Activated naive CD8-positive, alpha-beta T cell treated with anti-CD3 and anti-CD28 coated beads, Interleukin-2, amount 50 U/mL, for 24 hours (primary cell): ENCODE measurements at places on chromosomes 1 and 21.

DNA sequence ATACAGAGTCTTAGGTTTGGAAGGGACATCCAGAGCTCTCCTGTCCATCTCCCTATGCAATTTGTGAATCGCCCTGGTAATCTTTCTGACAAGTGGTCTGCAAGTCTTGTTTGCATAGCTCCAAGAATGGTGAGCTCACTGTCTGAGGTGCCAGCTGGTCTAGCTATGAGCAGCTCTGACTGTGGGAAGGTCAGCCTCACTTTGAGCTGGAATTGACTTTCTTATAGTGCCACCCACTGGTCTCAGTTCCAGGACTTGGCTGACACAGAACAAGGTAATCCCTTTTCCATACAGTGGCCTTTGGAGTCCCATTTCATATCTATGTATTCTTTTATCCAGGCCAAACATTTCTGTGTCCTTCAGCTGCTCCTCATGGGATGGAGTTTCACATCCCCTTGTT, 95.6 kb upstream of the C8B start:
- no peak for DNase-seq
- no peak overlapping the region for H3K4me3 ChIP-seq
- no peaks in the 10 kb centered on the region for H3K27me3 ChIP-seq
- H3K4me1 ChIP-seq: no peaks in the 10 kb centered on the region
- H3K36me3 ChIP-seq: no peaks in the 10 kb centered on the region

DNA sequence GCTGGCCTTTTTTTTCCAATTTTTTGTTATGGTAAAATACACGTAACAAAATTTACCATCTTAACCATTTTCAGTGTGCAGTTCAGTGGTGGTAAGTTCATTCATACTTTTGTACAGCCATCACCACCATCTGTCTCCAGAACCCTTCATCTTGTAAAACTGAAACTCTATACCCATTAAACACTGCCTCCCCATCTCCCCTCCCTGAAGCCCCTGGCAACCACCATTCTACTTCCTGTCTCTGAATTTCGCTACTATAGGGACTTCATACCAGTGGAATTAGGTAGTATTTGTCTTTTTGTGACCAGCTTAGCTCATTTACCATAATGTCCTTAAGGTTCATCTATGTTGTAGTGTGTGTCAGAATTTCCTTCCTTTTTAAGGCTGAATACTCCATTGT, 8.7 kb downstream of the PKNOX1 start:
- peaks cover 8% of the 10 kb centered on the region for H3K36me3 ChIP-seq
- DNase-seq: no peak
- no peak overlapping the region for H3K4me3 ChIP-seq
- H3K4me1 ChIP-seq: peaks cover 38% of the 10 kb centered on the region
- no peaks in the 10 kb centered on the region for H3K27me3 ChIP-seq
- no peak overlapping the region for H3K27ac ChIP-seq

- H3K27me3 ChIP-seq: no peaks in the 10 kb centered on the region
- H3K27ac ChIP-seq: no peak overlapping the region
- H3K4me3 ChIP-seq: no peak overlapping the region
- H3K36me3 ChIP-seq: no peaks in the 10 kb centered on the region
- no peak for DNase-seq
Measured at GRCh38 chr21:14759285-14759684, 213.2 kb upstream of the SAMSN1 start.

DNA sequence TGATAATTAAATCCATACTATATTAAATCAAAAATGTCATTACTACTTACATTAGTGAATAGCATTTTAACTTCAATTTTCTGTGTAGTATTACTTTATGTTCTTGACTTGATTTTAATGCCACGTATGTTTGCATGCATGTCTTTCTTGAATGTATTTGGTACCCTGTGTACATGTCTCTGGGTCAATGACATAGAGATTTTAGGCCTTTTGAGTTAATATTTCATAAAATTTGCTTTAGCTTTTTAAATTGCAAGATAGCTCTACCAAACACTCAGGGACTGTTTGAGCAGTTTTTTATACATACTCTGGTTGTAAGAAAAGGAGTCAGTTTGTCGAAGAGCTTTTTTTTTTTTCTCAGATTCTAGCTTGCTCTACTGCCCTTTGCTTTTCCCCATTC, 1.5 kb downstream of the MLLT11 start:
- no peak for DNase-seq
- H3K4me3 ChIP-seq: peak overlapping the region; percentile 97
- no peak overlapping the region for H3K27ac ChIP-seq
- H3K36me3 ChIP-seq: peaks cover 25% of the 10 kb centered on the region

GRCh38 chr1:35069746-35070145, 9.4 kb upstream of the ZMYM1 start:
- peaks cover 5% of the 10 kb centered on the region for H3K27me3 ChIP-seq
- DNase-seq: no peak
- H3K4me3 ChIP-seq: no peak overlapping the region

GRCh38 chr1:222889440-222889839, 74.6 kb downstream of the DISP1 start:
- no peak for DNase-seq
- peaks cover 29% of the 10 kb centered on the region for H3K4me1 ChIP-seq
- H3K27ac ChIP-seq: no peak overlapping the region
- no peak overlapping the region for H3K4me3 ChIP-seq
- no peaks in the 10 kb centered on the region for H3K27me3 ChIP-seq
- peaks cover 3% of the 10 kb centered on the region for H3K36me3 ChIP-seq

DNA sequence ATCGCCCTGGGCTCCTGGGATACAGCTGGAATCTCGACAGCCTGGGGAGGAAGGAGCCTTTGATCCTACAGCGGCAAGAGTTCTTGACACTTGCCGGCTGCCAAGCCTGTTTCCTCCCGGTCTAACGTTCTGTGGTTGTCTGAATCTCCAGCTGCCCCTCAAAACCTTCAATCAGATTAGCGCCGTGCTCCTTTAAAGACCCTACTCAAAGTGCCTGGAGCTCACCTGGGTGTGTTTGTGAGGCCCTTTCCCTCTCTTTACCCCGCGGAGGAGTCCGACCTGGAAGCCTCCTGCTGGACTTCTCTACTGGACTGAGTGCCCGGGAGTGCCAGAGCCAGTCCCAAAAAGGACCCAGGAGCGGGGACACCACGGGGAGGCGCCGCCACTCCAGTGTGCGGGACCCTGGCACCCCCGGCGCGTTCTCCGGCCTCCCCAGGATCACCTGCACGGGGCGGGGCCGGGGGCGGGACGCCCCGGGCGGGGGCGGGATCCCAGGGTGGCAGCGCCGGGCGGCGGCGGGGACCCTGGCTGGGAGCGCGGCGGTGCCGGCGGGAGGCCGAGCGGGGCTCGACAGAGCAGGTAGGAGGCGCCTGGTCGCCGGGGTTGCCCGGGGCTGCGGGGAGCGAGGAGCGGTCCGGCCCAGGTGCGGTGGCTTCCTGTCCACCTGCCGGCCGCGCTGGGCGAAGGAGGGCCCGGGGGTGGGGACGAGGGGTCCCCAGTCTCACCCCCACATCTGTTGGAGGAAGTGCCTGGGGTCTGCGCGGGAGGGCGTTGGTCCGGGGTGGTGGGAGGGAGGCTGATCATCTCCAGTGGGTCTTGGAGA, at the start of gene NCMAP:
Gene NCMAP (plus strand): TSS at position 497 of the 823 bp plus-strand sequence. CDS start 39,344 bp downstream, outside the sequence.
- DNase-seq: peak; percentile 38
- H3K27ac ChIP-seq: no peak within 1 kb of the TSS
- peaks cover 10% of the 10 kb centered on the region for H3K4me1 ChIP-seq
- H3K36me3 ChIP-seq: no peaks in the 10 kb centered on the region
- H3K27me3 ChIP-seq: peaks cover 24% of the 10 kb centered on the region

- no peaks in the 10 kb centered on the region for H3K4me1 ChIP-seq
- H3K36me3 ChIP-seq: peaks cover 2% of the 10 kb centered on the region
- H3K4me3 ChIP-seq: no peak overlapping the region
- H3K27ac ChIP-seq: no peak overlapping the region
Measured at GRCh38 chr1:5611431-5611830, 380.8 kb downstream of the NPHP4 start.

DNA sequence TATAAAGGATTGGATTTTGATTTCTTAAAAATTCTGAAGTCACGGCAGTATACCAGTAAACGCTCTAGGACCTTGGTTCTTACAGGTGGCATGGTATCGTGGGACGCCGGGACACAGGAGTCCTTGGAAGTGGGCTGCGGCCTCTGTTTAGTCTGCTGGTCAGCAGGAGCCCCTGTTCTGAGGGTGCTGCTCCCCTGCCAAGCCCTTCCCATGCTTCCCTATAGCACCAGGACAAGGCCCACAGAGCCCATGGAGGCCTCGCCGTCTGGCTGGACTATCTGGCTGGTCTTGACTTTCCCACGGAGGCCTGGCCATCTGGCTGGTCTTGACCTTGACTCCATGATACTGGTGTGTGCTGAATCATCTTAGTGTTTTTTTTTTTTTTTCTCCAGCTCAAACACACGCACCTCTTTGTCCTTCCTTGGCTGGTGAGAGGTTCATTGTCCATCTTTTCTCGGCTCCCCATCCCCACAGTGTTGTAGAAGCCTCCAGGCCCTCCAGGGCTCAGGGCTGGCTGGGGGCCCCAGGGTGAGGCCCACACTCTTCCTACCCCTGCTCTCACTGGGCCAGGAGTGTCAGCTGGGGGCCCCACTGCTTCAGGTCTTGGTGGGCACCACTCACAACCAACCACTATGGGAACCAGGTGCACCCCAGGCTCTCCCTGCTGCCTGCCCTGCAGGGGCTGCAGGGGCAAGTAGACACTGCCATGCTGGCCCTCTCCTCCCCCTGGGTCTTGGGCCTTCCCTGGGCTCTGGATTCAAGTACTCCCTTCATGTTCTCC, 16.5 kb upstream of the TTC34 start:
- no peak for DNase-seq
- H3K27me3 ChIP-seq: no peaks in the 10 kb centered on the region
- no peaks in the 10 kb centered on the region for H3K4me1 ChIP-seq

GRCh38 chr1:237050915-237051314, 8.9 kb downstream of the RYR2 start:
- peaks cover 12% of the 10 kb centered on the region for H3K27me3 ChIP-seq
- H3K4me3 ChIP-seq: no peak overlapping the region
- no peak for DNase-seq
- H3K4me1 ChIP-seq: no peaks in the 10 kb centered on the region
- H3K27ac ChIP-seq: no peak overlapping the region
- no peaks in the 10 kb centered on the region for H3K36me3 ChIP-seq

DNA sequence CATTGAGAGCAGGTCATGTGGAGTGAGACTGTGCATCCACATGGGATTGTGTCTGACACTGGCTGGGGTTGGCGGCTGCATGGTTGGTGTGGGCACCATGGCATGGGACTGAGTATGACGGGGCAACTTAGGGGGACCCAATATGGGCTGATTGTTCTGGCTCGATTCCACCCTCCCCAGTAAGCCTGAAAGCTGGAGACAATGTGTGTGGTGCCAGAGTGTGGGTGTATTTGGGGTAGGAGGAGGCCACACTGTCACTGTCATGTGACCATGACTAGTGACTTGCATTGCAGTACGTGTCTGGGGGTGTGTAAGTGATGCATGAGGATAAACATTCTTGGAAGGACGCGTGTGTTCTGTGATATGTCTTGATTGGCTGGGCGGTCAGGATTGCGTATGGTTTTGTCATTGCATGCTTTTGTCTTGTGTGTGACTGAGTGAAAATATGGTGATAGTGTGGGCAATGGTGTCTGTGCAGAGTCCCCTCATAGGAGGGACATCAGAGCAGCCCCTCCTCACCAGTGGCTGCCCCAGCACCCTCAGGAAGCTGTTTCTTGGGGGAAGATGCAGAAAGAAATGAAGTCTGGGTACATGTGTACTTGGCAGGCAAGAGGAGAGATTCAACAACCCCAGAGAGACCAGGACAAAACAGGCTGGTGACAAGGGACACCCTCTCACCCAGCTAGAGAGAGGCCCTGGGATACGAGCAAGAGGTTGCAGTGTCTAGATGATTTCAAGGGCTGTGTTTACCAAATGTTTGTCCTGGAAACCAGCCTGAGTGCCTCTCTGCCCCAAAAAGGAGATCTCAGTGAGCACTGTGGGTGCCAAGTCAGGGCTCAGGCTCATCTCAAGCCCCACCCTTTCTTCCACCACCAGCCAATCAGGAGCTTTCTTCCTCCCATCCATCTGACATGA, 36.3 kb downstream of the SDC3 start:
- DNase-seq: no peak
- H3K4me1 ChIP-seq: peaks cover 8% of the 10 kb centered on the region
- no peak overlapping the region for H3K27ac ChIP-seq
- H3K27me3 ChIP-seq: peaks cover 33% of the 10 kb centered on the region
- no peak overlapping the region for H3K4me3 ChIP-seq

GRCh38 chr21:32364387-32364786, 28.4 kb downstream of the URB1 start:
- DNase-seq: no peak
- H3K4me3 ChIP-seq: no peak overlapping the region
- peak overlapping the region; percentile 50 for H3K27ac ChIP-seq
- no peaks in the 10 kb centered on the region for H3K27me3 ChIP-seq
- no peaks in the 10 kb centered on the region for H3K4me1 ChIP-seq
- H3K36me3 ChIP-seq: peaks cover 63% of the 10 kb centered on the region

- no peaks in the 10 kb centered on the region for H3K36me3 ChIP-seq
- DNase-seq: no peak
- H3K4me1 ChIP-seq: no peaks in the 10 kb centered on the region
- H3K27ac ChIP-seq: no peak overlapping the region
- H3K27me3 ChIP-seq: peaks cover 23% of the 10 kb centered on the region
- no peak overlapping the region for H3K4me3 ChIP-seq
Measured at GRCh38 chr1:168893359-168893801, 164.4 kb upstream of the DPT start.

GRCh38 chr21:45580576-45581321, 38.5 kb upstream of the SLC19A1 start:
- no peak for DNase-seq
- H3K27ac ChIP-seq: no peak overlapping the region
- H3K36me3 ChIP-seq: no peaks in the 10 kb centered on the region

- H3K36me3 ChIP-seq: no peaks in the 10 kb centered on the region
- no peak overlapping the region for H3K4me3 ChIP-seq
- DNase-seq: no peak
Measured at GRCh38 chr1:64133036-64133435, 70.4 kb upstream of the UBE2U start.

DNA sequence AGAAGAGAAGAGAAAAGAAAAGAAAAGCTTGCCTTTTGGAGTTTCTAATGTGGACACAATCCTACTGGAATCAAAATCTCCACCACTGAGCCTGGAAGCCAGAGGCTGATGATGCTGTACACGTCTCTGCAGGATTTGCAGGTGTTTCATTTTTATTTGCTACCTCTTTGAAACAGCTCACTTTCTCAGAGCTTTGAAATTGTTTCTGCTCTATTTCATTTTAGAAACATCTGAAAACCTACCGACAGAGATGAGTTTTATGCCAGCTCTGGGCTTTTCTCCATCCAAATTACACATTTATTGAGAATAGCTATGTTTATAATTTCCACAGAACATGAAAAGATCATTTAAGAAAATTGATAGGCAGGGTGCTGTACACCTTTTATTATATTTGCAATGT, 46.2 kb downstream of the URB2 start:
- H3K4me3 ChIP-seq: no peak overlapping the region
- H3K27me3 ChIP-seq: no peaks in the 10 kb centered on the region
- peaks cover 15% of the 10 kb centered on the region for H3K4me1 ChIP-seq
- H3K36me3 ChIP-seq: peaks cover 17% of the 10 kb centered on the region

GRCh38 chr1:78620666-78621065, 418 bp downstream of the IFI44L start:
- H3K27me3 ChIP-seq: no peaks in the 10 kb centered on the region
- peaks cover 70% of the 10 kb centered on the region for H3K4me1 ChIP-seq
- H3K4me3 ChIP-seq: peak overlapping the region; percentile 89
- DNase-seq: no peak

- DNase-seq: no peak
- H3K4me1 ChIP-seq: peaks cover 2% of the 10 kb centered on the region
- no peak overlapping the region for H3K4me3 ChIP-seq
- no peaks in the 10 kb centered on the region for H3K36me3 ChIP-seq
- no peak overlapping the region for H3K27ac ChIP-seq
- H3K27me3 ChIP-seq: no peaks in the 10 kb centered on the region
Measured at GRCh38 chr1:115534106-115534505, 107.7 kb upstream of the VANGL1 start.

GRCh38 chr1:186473047-186473446, 12.1 kb upstream of the PDC start:
- no peak overlapping the region for H3K4me3 ChIP-seq
- DNase-seq: no peak
- H3K4me1 ChIP-seq: no peaks in the 10 kb centered on the region
- peaks cover 2% of the 10 kb centered on the region for H3K27me3 ChIP-seq
- no peaks in the 10 kb centered on the region for H3K36me3 ChIP-seq
